ENCODE measurements at places on chromosomes 13 and 19. TPM values are rescaled to one million over a fixed set of nuclear protein-coding genes. Genes with fewer than 3 reads are reported as not detected.

DCT gene
- 0.66 TPM for total RNA-seq

SIGLEC8 gene
- 0.49 TPM for total RNA-seq

GRCh38 chr19:40464059-40465024, 1.2 kb downstream of the BLVRB start:
- DNase-seq, result peak; percentile 83

DNA sequence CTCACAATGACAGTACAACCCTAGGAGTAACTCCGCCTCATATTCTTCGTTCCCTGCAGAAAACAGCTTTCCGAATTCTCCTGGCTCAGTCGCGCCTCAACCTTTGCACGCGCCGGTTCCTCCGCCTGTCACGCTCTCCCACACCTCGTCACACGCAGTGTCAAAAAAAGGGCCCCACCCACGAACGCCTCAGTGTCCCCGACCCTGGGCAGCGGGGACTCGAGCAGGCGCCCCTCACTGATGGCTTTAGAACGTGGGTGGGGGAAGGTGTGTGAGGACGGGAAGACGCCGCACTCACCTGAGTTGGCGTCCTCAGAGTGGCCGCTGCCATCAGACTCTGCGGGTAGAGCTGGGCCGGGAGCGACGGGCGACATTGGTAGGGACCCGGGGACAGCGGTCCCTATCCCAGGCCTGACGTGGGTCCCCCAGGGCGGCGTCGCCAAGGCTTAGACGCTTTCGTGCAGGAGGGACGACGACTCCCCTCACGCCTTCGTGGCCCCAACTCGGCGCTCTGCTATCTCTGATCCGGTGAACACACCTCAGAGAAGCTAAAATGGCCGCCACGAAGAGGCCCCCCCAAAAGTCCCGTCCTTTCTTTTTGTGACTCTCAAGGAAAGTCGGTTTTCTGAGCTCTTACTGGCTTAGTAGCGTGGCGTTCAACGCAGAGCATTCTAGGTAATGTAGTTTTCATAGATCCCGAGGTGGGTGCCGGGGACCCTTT, at the start of gene ZNF154:
ZNF154 (minus strand) TSS at position 564 of the 721 bp plus-strand sequence; CDS start at position 331, 233 bp downstream.
- DNase-seq, result no peak

CEP89 gene
- total RNA-seq, result 10.5 TPM

DIRAS1 gene
- total RNA-seq, result 12.0 TPM

VSIG10L gene
- 7.7 TPM for total RNA-seq

- peak; percentile 64 for DNase-seq
Measured at GRCh38 chr19:1618157-1619093, 13.2 kb upstream of the UQCR11 start.

KLK3 gene
- not detected for total RNA-seq

DNA sequence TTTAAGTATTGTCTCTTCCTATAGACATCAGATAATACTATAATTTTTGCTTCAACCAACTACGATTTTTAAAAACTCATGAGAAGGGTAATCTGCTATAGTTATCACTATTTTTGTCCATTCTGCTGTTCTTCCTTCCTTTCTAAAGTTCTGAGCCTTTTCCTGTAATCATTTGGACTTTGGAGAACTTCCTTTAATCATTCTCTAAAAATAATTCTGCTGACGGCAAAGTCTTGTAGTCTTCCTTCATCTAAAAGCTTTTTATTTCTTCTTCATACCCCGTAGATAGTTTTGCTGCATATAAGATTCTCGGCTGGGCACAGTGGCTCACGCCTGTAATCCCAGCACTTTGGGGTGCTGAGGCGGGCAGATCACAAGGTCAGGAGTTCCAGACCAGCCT, 5.1 kb upstream of the FCGBP start:
- DNase-seq, result no peak
